ENCODE measurements at places on chromosomes 2 and 18.

DNA sequence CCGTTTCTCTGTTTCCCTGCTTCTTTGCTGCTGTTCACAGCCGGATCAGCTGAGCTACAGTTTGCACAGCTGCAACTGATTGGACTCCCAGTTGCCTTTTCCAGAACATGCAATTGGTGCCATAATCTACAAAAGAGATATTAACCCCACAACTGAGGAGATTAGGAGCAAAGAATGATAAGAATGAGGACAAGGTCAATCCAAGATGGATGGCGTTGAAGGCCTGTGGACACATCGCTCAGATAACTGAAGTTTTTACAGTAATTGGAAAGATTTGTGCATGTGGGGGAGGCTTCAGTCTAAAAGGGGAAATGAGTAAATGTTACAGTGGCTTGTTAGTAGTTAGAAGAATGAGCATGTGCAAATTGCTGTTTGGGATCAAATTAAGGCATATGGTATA, 263.2 kb downstream of the TGIF1 start:
- DNase-seq: peak; percentile 75

GRCh38 chr2:37865640-37866039, 59.4 kb upstream of the RMDN2 start:
- DNase-seq: no peak

DNA sequence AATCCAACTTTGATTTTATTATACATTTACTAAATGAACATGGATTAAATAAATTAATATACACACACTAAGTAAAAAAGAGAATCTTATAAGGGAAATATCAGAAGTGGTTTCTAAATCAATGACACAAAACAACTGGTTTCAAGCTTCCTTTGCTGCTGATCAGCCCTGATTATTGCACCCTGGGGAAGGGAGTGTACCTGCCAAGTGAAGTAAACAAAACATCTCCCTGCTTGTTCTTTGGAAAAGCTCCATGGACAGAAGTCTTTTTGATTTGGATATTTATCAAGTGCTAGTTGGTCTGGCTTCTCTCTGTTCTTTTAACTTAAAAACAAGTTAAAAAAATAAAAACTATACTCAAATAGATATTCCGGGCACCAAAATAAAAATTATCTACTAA, 190.1 kb downstream of the PDE11A start:
- DNase-seq: no peak

DNA sequence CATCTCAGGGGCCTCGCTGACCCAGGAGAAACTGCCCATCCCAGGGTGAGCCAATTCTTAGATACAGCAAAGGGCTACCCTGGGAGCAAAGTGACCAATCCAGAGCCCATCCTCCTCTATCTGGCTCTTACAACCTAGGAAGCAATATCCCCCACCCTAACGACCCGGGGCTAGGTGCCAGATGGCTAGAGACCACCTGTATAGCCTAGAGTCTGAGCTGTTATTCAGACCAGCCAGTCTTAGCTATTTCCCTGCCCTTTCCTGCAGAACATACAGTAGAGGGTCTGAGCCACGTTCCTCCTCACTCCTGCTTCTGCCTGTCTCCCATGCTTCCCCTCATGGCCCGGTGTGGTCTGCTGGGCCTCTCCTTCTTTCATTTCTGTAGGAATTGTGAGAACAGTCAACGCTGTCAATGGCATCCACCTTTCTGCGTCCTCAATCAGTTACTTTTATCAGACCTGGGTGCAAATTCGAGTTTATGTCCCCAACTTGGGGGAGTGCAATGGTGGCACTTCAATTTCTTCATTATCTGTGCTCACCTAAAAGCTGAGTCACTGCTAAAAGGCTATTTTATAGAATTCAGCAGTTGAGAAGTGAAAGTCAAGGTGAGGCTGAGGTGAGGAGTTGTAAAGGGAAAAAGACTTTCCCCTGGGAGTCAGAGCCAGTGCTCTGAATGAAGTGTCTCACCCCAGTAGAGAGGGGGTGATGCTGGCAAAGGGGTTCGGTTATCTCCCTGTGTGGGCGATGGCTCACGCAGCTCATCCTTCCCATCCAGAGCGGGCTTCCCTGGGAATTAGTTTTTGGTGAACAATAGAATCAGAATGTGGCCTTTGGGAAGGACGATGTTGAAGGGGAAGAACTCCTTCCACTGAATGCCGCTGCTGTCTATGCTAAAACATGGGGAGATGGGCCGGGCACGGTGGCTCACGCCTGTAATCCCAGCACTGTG, 42.4 kb downstream of the LONRF2 start:
- DNase-seq: no peak

- DNase-seq: no peak
Observed at GRCh38 chr18:75280427-75281280, 70.1 kb downstream of the TSHZ1 start.

DNA sequence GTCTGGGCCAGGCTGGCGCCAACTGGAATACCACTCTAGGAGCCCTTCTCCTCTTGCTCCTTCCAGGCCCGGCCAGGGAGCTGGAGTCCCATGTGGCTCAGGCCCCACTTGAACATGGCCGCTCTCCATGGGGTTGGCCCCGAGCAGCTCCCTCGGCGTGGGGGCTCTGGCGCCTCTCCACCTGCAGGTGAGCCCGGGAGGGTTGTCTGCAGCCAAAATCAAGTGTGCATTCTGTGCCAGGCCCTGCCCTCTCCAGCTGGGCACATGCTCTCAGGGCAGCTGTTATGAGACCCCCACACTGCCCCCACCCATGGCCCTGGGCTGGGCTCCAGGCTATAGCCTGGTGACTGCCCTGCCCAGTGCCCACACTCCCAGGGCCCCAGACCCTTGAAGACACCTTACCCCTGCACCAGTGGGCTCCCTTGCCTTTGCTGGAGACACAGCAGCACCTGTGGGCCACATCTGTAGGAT, 45.8 kb upstream of the HS6ST1 start:
- DNase-seq: no peak

- no peak for DNase-seq
Observed at GRCh38 chr2:160352500-160352899, 141.1 kb downstream of the RBMS1 start.

DNA sequence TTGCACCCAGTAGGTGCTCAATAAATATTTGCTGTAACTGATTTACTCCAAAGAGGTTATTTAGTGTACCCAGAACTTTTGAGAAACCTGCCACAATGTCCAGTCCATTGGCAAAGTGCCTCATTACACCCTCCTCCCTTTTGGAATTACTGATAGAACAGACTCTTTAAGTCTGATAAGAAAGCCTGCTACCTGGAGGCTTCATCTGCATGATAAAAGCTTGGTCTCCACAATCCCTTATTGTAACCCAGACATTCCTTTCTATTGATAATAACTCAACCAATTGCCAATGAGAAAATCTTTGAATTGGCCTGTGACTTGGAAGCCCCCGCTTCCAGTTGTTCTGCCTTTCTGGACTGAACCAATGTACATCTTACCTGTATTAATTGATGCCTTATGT, 281.2 kb upstream of the FBXO11 start:
- DNase-seq: no peak

GRCh38 chr2:24107-24506, 22.2 kb downstream of the FAM110C start:
- DNase-seq: no peak

DNA sequence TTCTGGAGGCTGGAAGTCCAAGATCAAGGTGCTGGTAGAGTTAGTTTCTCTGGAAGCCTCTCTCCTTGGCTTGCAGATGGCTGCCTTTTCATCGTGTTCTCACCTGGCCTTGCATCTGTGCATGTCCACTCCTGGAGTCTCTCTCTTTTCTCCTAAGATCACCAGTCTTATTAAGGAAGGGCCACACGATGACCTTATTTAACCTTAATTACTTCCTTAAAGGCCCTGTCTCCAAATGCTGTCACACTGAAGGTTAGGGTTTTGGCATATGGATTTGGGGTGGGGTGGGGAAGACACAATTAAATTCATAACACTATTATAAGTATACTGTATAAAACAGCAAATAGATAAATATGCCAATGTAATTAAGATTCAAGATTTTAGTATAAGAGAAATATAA, 402.4 kb upstream of the HS6ST1 start:
- DNase-seq: no peak

DNA sequence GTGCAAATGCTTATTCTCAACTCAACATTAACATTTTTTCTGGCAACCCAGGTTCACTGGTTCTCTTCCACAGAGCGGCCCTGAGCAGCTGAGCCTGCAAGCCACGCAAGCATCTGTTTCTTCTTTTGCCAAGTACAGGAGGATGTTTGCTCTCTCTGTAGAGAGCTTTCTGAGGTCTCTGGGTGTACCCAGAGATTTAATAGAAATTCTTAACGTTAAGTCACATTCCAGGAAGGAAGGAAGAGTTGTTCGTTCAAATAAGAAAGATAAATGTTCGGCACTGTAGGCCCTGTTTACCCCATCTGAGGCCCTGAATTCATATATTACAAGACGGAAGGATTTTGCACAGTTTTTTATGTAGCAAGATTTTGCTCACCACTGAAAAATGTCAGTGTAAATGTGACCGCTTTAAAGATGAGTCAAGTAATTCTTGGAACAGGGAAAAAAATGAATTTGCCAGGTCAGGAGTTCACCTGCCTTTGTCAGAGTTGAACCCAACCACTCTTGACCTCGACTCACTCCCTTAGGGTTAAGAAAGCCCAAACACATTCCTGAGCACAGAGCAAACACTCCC, 30.1 kb downstream of the KCTD18 start:
- peak; percentile 74 for DNase-seq

GRCh38 chr2:241873081-241873802, 3.7 kb downstream of the RTP5 start:
- DNase-seq: no peak

DNA sequence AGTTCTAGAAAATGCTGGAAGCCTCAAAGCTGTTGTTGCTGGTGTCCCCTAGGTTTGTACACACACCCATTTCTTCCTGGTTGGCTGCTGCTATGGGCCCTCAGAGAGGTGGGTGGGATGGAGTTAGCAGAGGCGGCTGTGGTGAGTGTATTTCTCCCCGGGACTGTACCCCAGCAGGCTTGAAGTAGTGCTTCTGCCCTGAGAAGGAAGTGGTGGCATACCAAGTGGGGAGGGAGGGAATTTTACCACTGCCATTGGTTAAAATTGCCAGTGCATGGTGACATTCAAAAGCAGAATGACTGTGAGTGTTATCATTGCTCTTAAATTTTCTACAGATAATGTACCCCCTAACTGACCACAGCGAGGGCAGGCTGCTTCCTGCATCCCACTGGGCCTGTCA, 125.6 kb upstream of the CAPN13 start:
- DNase-seq: no peak

DNA sequence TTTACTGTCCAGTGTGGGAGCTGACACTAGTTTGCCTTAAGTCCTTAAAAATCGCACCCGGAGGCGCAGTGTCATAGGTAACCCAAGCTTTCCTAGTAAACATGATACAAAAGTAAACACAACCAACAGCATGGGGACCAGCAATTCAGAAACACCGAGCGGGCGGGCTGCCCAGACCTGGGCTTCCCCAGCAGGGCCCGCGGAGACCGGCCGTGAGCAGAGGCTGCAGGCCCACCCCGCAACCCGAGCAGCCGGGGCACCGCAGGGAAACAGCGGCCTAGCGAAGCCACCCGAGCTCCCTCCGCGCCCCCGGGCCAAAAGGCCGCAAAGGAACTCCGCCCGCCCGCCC, 296 bp downstream of the TTC21B start:
- DNase-seq: no peak

- no peak for DNase-seq
Observed at GRCh38 chr2:25068217-25068616, 26.3 kb downstream of the EFR3B start.

DNA sequence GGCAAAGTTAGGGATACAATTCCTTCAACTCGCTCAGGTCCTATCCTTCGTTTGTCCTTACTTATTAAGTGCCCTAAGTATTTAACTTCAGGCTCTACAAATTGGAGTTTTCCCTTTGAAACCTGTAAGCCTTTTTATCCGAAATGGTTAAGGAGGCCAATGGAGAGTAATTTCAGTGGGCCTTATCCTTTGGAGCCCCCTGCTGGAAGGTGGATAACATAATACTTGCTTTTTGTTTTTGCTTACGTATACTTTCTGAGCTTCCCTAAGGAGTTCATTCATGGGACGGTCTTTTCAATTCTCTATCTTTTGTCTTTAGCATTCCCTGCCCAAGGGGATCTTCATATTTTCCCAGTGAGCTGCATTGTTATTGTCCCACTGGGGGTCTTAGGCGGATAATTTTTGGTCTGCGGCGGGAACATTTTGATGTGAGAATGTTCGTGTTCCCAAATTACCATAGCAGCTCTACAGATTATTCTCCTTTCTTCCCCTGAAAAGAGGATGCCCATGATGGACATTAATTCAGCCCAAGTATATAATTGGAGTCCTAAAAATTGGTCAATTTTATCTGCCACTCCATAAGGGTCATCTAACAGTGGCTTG, 34.4 kb upstream of the TRAPPC8 start:
- peak; percentile 40 for DNase-seq

GRCh38 chr2:30968660-30969397, 161.6 kb upstream of the CAPN13 start:
- no peak for DNase-seq

- peak; percentile 89 for DNase-seq
Observed at GRCh38 chr2:1653956-1654695, 90.2 kb downstream of the PXDN start.

DNA sequence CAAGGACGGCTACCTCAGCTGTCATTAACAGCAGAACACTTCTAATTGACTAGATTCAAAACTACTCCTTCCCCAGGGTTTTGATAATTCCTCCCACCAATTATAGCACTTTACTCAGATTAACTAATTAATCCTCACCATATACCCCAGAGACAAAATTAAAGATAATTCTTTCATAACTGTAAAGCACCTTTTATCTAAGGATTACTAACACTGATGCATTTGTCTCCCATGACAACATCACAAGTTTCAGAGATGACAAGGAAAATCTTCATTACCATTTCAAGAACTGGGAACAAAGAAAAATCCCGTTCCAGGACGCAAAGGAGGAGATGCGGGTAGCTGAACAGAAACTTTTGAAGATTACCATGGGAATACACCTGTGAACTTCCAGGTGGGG, 129.4 kb upstream of the ITGA6 start:
- DNase-seq: no peak

DNA sequence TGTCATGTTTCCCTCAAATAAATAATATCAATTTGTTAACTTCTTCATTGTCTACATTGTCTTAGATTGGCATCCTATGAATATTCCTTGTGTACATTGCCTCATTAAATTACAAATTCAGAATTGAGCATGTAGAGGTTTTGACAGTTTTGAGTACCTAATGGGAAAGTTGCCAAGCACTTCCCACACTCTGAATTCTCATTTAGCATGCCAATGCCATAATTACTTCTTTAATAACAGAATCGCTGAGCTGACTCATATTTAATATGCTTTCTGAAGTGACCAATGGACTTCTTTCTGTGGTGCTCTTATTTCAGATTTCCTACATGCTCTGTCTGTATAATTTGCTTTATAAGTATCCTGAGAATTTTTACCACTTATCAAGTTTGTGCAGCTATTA, 114.4 kb upstream of the NOL4 start:
- no peak for DNase-seq

DNA sequence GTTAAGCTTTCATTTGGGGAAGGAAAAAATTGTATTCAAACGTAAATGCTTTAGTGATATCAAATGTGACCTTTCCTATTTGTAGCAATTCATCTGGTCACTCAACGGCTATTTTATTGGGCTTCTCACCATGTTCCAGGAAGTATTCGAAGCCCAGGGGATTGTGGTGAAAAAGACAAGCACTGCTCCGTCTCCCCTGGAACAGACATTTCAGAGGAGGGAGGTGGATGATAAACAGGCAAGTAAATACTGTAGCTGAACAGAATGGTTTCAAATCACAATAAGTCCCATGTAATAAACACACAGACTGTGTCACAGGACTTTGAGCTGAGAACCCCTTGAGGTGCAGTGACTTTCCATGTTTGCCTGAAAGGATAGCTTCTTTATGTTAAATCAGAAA, 464.7 kb upstream of the HNRNPA3 start:
- peak; percentile 2 for DNase-seq

GRCh38 chr2:187360286-187360685, 87.8 kb downstream of the CALCRL start:
- no peak for DNase-seq

Data from fibroblast of upper back skin (primary cell).